ENCODE measurements at places on chromosomes 2 and 18. TPM values are rescaled to one million over a fixed set of nuclear protein-coding genes. Genes with fewer than 3 reads are reported as not detected.

DNA sequence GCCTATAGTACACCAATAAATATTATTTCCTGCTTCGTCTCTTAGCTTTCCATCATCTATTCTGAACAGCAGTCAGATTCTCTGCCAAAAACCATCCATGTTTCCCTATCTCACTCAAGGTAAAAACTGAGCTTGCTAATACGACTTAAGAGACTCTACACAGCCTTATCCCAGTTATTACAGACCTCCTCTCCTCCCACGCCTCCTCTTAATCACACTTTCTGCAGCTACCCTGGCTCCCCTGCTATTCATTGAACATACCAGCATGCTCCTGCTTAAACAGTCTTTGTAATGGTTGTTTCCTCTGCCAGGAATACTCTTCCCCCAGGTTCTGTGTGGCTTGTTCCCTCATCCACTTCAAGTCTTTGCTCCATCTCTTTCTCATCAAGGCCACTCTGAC, 81.5 kb downstream of the PDE1A start:
- no peak for DNase-seq

The GPR75 gene
- 1.7 TPM for polyA plus RNA-seq

The MRPL44 gene
- 40.1 TPM for polyA plus RNA-seq

GRCh38 chr2:221429741-221430491, 142.2 kb downstream of the EPHA4 start:
- DNase-seq, result no peak

The DSG3 gene
- polyA plus RNA-seq, result not detected

The ANKRD53 gene
- polyA plus RNA-seq, result 1.1 TPM

GRCh38 chr2:100344433-100344832, 22.1 kb upstream of the LONRF2 start:
- no peak for DNase-seq

GRCh38 chr2:213119061-213119809, 32.2 kb downstream of the IKZF2 start:
- no peak for DNase-seq

- DNase-seq, result no peak
These were observed 11.3 kb downstream of the LCT start for GRCh38 chr2:135825550-135826176.

DNA sequence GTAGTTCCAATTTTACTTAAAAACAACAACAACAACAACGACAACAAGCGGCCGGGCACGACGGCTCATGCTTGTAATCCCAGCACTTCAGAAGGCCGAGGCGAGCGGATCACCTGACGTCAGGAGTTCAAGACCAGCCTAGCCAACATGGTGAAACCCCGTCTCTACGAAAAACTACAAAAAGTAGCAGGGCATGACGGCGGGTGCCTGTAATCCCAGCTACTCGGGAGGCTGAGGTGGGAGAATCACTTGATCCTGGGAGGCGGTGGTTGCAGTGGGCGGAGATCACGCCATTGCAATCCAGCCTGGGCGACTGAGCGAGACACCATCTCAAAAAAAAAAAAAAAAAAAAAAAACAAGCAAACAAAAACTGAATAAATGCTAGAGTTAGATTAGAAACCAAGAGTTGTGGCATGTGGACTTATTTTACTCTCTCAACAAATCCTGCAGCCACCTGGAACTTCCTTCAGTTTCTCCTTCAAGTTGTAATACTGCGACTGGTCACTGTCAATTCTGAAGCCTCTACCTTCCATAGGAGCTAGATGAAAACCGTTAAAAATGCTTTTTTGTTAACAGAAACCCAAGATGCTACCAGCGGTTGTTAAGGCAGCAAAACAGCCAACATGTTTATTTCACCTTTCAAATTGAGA, 1.3 kb downstream of the ATP5F1A start:
- DNase-seq, result no peak

Measured in right renal cortex interstitium (tissue), 3 donors.